ENCODE measurements at places on chromosomes 13 and 19. TPM values are rescaled to one million over a fixed set of nuclear protein-coding genes. Genes with fewer than 3 reads are reported as not detected.

GRCh38 chr19:51071095-51071405, 6.2 kb upstream of the KLK13 start:
- H3K4me3 ChIP-seq, result no peak overlapping the region
- no peaks in the 10 kb centered on the region for H3K36me3 ChIP-seq

GRCh38 chr13:44930963-44931623, 58.2 kb downstream of the NUFIP1 start:
- peaks cover 10% of the 10 kb centered on the region for H3K4me1 ChIP-seq
- H3K27me3 ChIP-seq, result no peaks in the 10 kb centered on the region
- DNase-seq, result no peak
- no peak overlapping the region for H3K4me3 ChIP-seq

GRCh38 chr19:5635427-5635826, 12.5 kb downstream of the SAFB start:
- H3K4me3 ChIP-seq, result no peak overlapping the region
- no peak for DNase-seq
- H3K27me3 ChIP-seq, result no peaks in the 10 kb centered on the region
- no peaks in the 10 kb centered on the region for H3K36me3 ChIP-seq
- H3K4me1 ChIP-seq, result peaks cover 52% of the 10 kb centered on the region

- no peak for DNase-seq
- H3K4me3 ChIP-seq, result no peak overlapping the region
- H3K4me1 ChIP-seq, result no peaks in the 10 kb centered on the region
- H3K36me3 ChIP-seq, result no peaks in the 10 kb centered on the region
- H3K27ac ChIP-seq, result no peak overlapping the region
- H3K27me3 ChIP-seq, result no peaks in the 10 kb centered on the region
These were observed 6.5 kb upstream of the CCER2 start for GRCh38 chr19:38918526-38918925.

- peaks cover 15% of the 10 kb centered on the region for H3K27me3 ChIP-seq
- H3K4me1 ChIP-seq, result no peaks in the 10 kb centered on the region
- no peaks in the 10 kb centered on the region for H3K36me3 ChIP-seq
- H3K4me3 ChIP-seq, result no peak within 1 kb of the TSS
- H3K27ac ChIP-seq, result no peak within 1 kb of the TSS
- no peak for DNase-seq
These were observed at the start of gene LAIR2 for GRCh38 chr19:54502518-54503048. TSS of gene LAIR2 (plus strand) at chr19:54502831. CDS start at chr19:54502919, 88 bp downstream.

DNA sequence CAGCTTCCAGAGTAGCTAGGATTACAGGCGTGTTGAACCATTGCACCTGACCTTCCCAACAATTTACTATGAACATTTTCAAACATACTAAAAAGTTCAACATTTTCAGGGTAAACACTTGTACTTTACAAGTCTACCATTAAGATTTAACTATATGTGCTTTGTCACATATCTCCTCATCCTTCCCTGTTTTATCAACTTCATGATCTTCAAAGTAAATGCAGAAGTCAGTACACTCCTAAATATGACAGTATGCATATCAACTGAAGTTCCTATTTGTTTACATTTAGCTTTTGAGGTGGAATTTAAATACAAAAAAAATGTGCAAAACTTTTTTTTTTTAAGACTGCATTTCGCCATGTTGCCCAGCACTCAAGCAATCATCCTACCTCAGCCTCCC, 18.5 kb downstream of the LNX2 start:
- no peaks in the 10 kb centered on the region for H3K27me3 ChIP-seq
- DNase-seq, result no peak
- no peaks in the 10 kb centered on the region for H3K36me3 ChIP-seq

GRCh38 chr19:29622166-29623070, 16.3 kb downstream of the POP4 start:
- H3K4me3 ChIP-seq, result no peak overlapping the region
- no peak overlapping the region for H3K27ac ChIP-seq
- H3K27me3 ChIP-seq, result no peaks in the 10 kb centered on the region
- peaks cover 3% of the 10 kb centered on the region for H3K4me1 ChIP-seq

DNA sequence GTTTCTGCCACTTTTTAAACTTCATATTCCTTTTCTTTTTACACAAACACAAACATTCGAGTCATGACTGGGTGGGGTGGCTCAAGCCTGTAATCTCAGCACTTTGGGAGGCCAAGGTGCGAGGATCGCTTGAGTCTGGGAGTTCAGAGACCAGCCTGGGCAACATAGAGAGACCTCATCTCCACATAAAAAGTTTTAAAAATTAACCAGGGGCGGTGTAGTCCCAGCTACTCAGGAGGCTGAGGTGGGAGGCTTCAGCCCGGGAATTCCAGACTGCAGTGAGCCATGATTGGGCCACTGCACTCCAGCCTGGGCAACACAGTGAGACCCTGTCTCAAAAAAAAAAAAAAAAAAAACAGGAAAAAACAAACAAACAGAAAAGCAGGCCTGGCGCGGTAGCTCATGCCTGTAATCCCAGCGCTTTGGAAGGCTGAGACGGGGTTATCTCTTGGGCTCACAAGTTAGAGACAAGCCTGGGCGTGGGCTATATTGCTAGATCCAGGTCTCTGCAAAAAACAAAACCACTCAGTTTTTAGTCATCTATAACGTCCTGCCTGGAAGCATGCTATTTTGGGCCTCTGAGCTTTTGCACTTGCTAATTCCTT, 583 bp upstream of the BAX start:
- no peaks in the 10 kb centered on the region for H3K27me3 ChIP-seq
- H3K4me1 ChIP-seq, result peaks cover 29% of the 10 kb centered on the region
- H3K4me3 ChIP-seq, result peak overlapping the region; percentile 79
- DNase-seq, result no peak
- H3K27ac ChIP-seq, result peak overlapping the region; percentile 93

GRCh38 chr19:21595185-21595584, 89.8 kb downstream of the ZNF429 start:
- no peaks in the 10 kb centered on the region for H3K4me1 ChIP-seq
- H3K4me3 ChIP-seq, result no peak overlapping the region
- H3K27me3 ChIP-seq, result no peaks in the 10 kb centered on the region
- no peaks in the 10 kb centered on the region for H3K36me3 ChIP-seq

DNA sequence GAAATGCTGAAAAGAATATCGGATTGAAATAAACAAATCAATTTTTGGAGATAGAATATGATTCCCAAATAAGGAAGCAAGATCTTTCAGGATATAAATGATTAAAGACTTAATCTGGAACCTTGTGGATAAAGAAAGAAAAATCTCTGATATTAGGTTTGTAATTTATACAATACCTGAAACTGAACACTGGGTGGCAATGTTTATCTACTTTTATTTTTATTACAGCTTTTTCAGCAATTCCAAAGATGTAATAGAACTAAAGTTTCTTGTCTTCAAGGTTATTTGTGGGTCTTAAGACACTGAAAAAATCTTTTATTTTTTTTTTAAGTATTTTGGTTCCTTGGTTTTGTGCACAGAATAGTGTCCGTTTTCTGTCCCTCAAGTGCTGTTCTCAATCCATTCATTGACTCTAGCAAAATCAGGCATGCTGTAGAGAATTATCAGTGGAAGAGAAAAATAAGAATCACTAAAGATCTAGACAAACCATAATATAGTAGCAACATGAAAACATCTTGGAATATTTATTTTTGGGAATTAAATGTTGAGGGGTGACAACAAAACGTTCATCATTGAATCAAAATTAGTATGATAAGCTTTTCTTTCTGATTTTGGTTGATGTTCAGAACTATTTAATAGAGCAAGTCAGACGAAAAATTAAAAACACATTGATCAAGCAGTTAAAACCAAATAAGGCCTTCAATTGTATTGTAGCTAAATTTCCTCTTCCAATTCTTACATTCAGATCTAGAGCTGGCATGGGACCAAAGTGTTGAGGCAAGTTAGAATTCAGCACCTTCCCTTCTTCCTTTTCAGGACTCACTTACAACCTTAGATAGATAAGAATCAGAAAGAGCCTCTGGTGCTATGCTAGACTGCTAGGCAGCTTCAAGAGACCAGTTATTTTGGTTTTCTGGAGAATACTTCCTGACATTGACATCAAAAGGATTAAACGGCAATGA, 704.4 kb upstream of the PCDH20 start:
- no peak overlapping the region for H3K27ac ChIP-seq
- H3K4me3 ChIP-seq, result no peak overlapping the region
- H3K4me1 ChIP-seq, result no peaks in the 10 kb centered on the region
- DNase-seq, result no peak
- H3K36me3 ChIP-seq, result no peaks in the 10 kb centered on the region

The TINCR gene
- total RNA-seq, result 0.18 TPM

The ZNF486 gene
- 1.7 TPM for total RNA-seq
